ENCODE measurements at places on chromosomes 16 and 17.

- no peak for DNase-seq
These were observed 14.4 kb upstream of the MYLK3 start for GRCh38 chr16:46762583-46762982.

GRCh38 chr16:19289811-19290485 lies 4.4 kb downstream of the CLEC19A start:
- no peak for DNase-seq

DNA sequence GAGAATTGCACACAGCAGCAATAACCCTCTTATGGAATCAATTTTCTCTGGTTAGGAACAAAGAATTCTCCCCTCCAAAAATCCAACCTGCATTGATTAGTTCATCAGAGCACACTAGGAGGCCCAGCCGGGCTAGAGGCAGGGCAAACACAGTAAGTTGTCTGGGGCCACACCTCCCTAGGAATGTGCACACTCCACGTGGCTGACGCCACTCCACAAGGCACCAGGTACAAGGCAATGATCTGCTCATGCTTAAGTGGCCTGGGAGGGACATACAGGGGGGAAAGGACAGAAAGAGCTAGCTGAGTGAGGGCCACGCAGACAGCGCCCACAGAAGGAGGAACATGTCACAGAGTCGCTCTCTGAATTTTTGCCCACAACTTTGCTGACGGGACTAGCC lies 107.6 kb downstream of the SLC39A11 start:
- no peak for DNase-seq

DNA sequence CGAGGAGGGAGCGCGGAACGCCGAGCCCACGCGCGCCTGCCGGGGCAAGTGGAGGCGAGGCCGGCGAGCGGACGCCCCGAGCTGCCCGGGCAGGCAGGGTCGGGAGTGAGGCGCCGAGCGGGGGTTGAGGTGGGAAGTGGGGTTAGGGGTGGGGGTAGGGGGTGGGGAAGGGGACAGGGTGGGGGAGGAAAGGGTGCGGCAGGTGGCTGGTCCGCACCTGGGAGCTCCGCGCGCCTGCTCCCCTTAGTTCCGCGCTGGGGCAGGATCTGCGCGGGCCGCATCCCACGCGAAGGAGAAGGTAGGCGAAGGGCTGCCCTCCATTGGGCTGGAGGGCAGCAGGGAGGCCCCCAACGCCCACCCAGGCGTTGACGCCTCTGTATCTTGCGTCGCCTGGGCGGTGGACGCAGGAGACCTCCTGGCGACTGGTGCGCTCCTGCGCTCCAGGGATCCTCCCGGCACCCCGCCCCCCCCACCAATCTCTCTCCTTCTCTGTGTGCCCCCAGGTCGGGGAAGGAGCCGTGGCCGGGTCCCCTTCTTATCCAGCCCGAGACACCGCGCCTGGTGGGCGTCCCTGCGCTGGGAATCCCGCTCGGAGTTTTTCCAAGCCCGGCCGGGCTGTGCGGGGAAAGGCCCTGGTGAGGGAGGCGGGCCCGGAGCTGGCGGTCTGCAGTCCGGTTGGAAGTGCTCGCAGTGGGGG lies 51.3 kb upstream of the AMZ2 start:
- DNase-seq, result no peak

GRCh38 chr16:70548936-70549335 lies 25.3 kb downstream of the SF3B3 start:
- no peak for DNase-seq

DNA sequence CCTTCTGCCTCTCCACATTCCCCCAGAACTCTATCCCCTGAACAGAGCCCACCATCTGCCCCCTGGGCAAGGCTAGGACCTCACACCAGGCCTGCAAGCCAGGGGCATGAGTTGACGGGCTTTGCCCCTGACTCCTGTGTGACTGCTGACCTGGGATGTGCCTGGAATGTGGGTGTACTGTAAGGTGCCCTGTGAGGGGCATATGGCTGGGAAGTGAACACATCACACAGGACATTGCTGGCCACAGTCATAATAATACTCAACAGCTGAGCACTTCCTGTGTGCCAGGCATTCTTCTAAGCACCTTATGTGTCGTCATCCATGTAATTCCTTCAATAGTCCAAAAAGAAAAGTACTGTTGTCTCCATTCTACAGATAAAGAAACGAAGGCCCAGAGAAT lies 13.3 kb downstream of the CES4A start:
- no peak for DNase-seq

GRCh38 chr16:28110074-28110473 lies 46.6 kb upstream of the GSG1L start:
- peak; percentile 48 for DNase-seq

DNA sequence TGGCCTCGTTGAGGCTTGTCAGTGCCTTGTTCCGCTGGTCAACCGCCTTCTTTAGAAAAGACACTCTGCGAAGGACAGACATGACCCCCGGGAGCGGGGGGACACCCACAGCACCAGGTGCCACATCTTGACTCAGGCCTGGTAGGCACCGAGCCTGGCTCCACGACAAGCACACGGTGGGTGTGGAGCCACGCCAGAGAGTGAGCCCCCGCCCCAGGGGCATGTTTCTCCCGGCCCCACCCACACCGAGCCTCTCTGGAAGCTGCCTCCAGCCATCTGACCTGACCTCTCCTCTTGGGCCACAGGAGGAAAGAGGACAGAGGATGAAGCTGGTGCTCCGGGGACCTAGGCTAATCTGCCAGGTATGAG lies 4.6 kb downstream of the FAAP100 start:
- DNase-seq, result no peak

DNA sequence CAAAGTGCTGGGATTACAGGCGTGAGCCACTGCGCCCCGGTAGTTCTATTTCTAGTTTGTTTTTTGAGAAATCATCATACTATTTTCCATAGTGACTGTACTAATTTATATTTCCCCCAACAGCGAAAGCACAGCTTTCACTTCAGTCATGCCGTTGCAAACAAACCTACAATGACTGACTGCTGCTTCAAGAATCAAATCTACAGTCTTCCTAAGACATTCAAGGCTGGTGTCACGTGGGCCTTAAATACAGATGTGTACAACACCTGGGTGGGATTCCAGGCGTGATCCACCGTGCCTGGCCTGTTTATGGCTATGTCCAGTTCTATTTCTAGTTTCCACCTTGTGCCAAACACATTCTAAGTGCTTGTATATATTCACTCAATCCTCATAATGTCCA lies 72.0 kb downstream of the ABCC6 start:
- no peak for DNase-seq

- DNase-seq, result no peak
These were observed 2.4 kb downstream of the POLR3K start for GRCh38 chr16:50769-51591.

DNA sequence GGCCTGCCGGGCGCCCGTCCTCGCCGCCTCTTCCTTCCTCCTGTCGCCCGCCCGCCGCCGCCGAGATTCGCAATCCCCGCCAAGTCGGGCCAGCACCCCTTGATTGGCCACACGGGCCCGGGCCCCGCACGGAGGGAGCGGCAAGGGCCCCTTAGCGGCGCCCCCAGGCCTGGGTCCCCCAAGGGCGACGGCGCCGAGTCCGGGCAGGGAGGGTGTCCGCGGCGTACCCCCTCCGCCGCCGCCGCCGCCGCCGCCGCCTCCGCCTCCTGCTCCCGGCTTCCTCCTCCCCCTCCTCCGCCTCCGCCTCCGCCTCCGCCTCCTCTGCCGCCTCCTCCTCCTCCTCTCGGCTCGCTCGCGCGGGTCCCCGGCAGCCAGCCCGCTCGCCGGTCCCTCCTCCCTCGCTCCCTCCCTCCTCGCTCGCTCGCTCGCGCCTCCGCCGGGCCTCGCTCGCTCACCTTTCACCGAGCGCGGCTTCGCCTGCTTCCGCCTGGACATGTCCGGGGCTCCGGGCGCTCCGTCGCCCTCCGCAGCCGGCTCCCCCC lies 561 bp downstream of the ZNF423 start:
- peak; percentile 93 for DNase-seq

GRCh38 chr17:11823862-11824261 lies 173.4 kb downstream of the ZNF18 start:
- no peak for DNase-seq

DNA sequence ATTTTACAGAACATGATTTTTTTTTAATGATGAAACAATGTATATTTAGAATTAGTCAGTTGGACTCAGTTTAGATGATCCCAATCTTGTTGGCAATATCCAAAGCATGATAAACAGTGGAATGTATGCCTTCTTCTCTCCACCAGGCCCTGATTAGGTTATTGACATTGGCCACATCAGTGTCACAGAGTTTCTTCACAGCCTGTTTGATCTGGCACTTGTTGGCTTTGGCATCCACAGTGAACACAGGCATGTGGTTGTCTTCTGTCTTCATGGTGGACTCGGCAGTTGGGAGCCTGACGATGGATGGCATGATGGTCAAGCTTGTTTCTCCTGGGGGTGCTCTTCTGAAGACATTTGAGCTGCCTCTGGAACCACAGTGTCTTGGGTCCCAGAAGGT lies 317.5 kb downstream of the PMP22 start:
- DNase-seq, result no peak

- DNase-seq, result no peak
These were observed 5.2 kb downstream of the SECTM1 start for GRCh38 chr17:82328141-82328993.

GRCh38 chr17:44327715-44328449 lies 3.3 kb upstream of the SLC25A39 start:
- no peak for DNase-seq

GRCh38 chr17:48549281-48549630 lies 4.3 kb upstream of the HOXB2 start:
- DNase-seq, result no peak

GRCh38 chr17:17694169-17695081 lies 13.2 kb downstream of the RAI1 start:
- peak; percentile 94 for DNase-seq

- no peak for DNase-seq
These were observed 41.6 kb downstream of the ARHGAP23 start for GRCh38 chr17:38469875-38470274.

- DNase-seq, result no peak
These were observed 297.2 kb downstream of the WWOX start for GRCh38 chr16:78396673-78397072.

DNA sequence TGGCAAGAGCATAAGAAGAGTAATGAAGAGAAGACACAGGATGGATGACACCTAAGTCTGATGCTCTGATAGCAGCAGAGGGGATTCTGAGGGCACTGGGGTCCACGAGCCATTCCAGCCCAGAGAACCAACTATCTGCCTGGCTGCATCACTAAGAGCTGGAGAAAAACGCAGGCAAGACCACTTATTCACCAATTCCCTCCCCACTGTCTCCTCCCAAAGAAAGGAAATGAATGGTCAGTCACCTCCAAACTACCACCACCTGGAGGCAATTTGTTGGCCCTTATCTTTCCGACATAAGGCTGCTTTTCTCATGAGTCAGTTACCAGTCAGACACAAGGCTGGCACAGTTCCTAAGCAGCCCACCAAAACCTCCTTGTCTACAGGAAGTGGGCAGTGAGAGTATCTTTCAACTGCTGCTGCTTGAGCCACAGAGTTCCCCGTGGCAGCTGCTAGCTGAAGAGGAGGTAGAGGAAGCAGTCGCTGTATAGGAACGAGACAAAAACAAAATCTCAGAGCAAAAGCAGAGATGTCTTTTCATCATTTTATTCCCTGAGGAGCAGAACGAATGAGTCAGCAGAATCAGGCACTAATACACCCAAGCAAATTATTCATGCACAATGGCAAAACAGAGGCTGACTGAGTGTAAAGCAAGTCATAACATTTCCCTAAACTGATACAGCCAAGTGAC lies 111.1 kb downstream of the SMG6 start:
- DNase-seq, result peak; percentile 76

DNA sequence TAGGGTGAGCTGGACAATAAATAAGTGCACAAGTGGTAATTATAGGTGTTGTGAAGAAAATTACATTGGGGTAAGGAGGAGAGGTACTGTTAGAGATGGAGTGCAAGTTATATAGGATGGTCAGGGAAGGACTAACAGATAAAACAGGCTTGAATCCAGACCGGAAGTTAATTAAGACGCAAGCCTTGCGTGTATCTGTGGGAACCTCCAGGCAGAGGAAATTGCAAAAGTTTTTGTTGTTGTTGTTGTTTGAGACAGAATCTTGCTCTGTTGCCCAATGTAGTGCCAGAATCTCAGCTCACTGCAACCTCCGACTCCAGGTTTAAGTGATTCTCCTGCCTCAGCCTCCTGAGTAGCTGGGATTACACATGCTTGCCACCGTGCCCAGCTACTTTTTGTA lies 2.4 kb upstream of the ZNF18 start:
- DNase-seq, result no peak

DNA sequence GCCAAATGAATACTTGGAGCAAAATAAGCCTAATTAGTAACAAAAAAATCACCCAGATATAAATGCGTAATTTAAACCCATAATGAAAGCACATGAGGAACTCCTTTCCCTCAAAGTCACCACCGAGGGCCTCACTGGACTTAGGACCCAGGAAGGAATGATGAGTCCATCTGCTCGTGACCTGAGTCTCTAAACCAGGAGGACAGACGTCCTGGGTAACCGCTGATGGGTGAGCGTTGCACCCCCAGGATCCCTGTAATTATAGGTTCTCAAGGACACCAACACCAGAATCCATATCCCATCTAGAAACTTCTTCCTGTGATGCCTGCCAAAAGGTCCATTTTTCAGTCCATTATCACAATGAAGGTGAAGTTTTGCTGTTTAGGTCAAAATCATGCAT lies 121.4 kb downstream of the ZNF778 start:
- DNase-seq, result no peak

- DNase-seq, result peak; percentile 86
These were observed 1.5 kb downstream of the HAPSTR1 start for GRCh38 chr16:9092978-9093344.

DNA sequence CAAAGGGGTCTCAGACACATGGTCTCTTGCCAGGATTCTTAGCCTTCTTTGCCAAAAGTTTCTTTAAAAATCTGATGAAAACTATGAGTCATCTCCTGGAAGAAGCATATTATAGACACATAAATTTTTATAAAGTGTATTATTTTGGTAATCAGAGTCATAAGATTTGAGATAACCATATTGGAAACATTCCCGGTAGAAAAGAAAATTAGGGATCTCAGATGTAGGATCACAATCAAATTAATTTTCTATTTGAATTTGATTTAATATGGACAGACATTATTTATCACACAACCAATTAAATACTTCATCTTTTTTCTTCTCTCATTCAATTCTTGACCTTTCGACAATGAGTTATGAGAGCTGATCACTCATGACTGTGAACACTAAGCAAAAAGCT lies 347.7 kb upstream of the CDH8 start:
- no peak for DNase-seq

GRCh38 chr17:81976332-81977210 lies 858 bp upstream of the ASPSCR1 start:
- peak; percentile 87 for DNase-seq

DNA sequence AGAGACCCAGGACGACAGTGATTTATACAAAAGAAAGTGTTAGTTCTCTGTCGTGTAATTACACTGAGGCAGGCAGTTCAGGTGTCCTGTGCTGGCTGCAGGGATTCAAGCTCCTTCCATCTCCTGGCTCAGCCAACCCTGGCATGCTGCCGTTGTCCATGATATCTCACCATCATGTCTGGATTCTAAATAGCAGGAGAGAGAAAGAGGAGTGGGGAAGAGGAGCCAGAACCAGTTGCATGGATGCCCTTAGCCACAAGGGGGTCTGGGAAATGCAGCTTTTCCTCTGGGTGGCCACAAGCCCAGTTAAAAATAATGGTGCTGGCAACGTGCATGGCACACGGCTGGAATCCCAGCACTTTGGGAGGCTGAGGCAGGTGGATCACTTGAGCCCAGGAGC lies 9.7 kb downstream of the C16orf54 start:
- peak; percentile 16 for DNase-seq

- no peak for DNase-seq
These were observed 17.4 kb downstream of the SEZ6 start for GRCh38 chr17:28988475-28988874.

GRCh38 chr16:84827131-84827574 lies 7.4 kb downstream of the CRISPLD2 start:
- DNase-seq, result peak; percentile 85
